ENCODE measurements at places on chromosomes 16 and 17.
A peak's percentile ranks its signal among the peaks of the same experiment; 100 is the strongest.

GRCh38 chr16:84940670-84941551 lies 70.4 kb downstream of the ZDHHC7 start:
- no peak for DNase-seq

DNA sequence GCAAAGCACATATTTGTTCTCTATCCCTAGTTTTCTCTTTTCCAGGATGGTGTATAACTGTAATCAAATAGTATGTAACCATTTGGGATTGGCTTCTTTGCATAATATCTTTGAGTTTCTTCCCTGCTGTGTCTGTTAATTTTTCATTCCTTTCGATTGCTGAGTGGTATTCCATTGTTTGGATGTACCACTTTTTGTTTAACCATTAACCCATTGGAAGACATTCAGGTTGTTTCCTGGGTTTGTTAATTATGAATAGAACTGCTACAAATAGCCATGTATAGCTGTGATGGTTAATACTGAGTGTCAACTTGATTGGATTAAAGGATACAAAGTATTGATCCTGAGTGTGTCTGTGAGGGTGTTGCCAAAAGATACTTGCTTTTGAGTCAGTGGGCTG lies 4.6 kb upstream of the SLFN13 start:
- no peak for DNase-seq

DNA sequence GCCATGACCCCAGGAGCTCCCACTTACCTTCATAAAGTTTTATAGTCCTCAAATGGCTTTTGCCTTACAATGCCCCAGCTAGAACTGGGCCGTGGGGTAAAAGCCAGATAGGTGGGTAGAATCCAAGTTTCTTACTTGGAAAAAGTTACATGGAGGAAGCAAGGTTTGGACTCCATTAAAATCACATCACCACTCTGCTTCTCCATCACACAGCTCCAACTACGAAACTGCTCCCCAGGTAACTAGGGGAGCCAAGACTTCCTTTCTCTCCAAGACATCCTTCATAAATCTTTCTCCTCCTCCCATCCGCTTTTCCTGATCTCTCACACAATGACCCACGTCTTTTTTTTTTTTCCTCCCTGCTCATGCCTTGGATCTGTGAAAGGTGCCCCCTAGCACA lies 130.8 kb upstream of the RCVRN start:
- DNase-seq = no peak

DNA sequence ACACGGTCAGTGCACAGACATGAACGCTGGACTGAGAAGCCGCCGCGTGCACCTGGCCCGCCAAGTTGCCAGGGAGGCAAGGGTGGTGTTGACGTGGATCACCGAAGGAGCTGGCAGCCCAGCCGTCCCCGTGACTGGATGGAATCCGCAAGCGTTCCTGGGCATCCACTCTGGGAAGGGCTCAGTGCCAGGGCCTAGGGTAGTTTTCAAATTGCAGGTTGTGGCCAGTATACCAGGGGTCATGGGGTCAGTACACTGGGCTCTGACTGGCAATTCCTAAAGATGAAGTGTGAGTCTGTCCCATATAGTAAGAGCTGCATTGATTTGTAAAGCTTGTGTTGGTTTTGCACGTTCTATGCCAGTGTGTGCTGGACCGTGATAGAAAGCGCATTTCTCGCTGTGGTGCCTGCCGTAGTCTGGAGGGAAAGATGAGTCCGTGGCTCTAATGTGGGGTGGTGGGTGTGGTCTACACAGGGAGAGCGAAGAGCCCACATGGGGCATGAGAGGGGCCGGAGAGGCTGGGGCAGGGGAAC lies 21.1 kb upstream of the METRNL start:
- DNase-seq = no peak

GRCh38 chr16:55555436-55555835 lies 11.0 kb upstream of the CAPNS2 start:
- no peak for DNase-seq

GRCh38 chr17:41678907-41679739 lies 9.6 kb upstream of the EIF1 start:
- no peak for DNase-seq

- DNase-seq = peak; percentile 23
Measured at GRCh38 chr16:68319185-68319908, 8.5 kb downstream of the PRMT7 start.

- DNase-seq = no peak
Measured at GRCh38 chr17:58084317-58084981, 1.2 kb downstream of the DYNLL2 start.
